Left colon (tissue), 2 donors: ENCODE measurements at places on chromosomes 1 and 21. TPM values are rescaled to one million over a fixed set of nuclear protein-coding genes. Genes with fewer than 3 reads are reported as not detected.
A peak's percentile ranks its signal among the peaks of the same experiment; 100 is the strongest.

DNA sequence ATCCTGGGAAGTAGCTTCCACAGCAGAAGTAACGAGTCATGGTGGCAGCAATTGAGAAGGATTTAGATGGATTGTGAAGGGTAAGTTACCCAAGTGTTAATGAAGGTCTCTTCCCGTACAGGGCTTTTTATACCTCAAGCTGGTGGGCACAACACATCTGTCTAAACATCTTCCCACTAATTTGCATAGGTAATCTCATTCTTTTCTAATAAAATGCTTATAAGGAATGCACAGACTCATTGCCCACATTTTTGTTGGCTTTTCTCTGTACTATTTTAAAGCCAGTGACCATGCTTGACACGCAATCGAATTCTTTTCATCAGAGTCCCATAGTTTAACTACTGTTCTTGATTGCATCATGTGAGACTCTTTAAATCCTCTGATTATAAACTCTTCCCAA, at the start of gene KRTAP7-1:
KRTAP7-1 (minus strand) TSS at position 101 of the 400 bp plus-strand sequence; CDS start at position 40, 61 bp downstream.
- no peak for DNase-seq

DNA sequence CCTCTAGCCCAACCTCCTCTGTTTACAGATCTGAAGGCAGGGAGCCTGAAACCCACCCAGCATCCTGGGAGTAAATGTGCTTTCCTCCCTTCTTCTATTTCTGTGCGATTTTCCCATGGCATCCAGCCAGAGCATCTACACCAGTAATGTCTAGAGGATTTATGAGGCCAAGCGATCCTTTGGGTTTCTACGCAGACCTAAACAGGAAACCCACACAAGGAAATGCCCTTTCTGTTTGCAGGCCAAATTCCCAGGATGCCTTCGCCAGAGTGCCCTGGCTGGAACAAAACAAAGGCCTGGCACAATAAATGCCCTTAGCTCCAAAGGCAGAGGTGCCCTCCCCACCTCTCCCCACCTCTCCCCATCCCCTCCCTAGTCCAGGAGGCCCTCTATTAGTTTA, 110.5 kb upstream of the CDC42BPA start:
- DNase-seq, result peak; percentile 77

GRCh38 chr1:91699339-91699974, 186.5 kb downstream of the TGFBR3 start:
- no peak for DNase-seq

GRCh38 chr1:16615253-16616252, 2.2 kb upstream of the NBPF1 start:
- DNase-seq, result no peak

GRCh38 chr1:152774875-152775274, at the start of gene LCE1F:
Gene LCE1F, plus strand, starts transcription at chr1:152775140. Its CDS starts 1,232 bp downstream, at chr1:152776372.
- no peak for DNase-seq

DNA sequence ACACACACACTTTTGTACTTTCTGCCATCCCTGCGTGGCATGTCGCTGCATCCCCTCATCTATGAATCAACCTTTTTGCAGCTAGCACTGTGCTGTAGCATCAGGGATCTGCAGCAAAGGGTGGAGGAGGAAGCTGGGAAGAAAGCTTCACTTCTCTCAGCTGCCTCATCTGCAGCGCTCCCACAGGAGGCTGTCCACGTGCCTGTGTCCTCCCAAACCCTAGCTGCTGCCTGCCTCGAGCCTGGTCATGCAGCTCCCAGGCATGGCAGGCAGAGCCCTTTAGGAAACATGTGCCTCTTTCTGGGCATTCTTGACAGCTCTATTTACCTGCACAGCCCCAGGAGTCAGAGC, 262.1 kb upstream of the SGIP1 start:
- peak; percentile 71 for DNase-seq

DNA sequence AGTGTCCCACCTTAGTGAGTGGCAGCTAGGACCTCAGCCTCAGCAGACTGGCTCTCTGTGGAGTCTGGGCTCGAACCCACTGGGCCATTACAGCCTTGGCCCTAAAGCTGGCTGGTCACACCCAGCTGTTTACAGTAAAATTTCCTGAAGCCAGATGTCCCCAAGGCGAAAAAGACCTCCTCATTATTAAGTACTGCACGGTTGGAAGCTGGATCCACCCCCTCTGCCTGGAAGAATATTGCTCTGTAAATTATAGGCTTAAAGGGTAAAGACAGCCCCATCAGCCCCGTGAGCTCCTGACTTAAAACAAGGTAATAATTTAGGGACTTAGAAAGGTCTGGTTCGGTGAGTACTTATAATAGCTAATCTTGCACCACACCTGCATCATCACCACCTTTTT, 30.3 kb upstream of the TMEM51 start:
- no peak for DNase-seq

DNA sequence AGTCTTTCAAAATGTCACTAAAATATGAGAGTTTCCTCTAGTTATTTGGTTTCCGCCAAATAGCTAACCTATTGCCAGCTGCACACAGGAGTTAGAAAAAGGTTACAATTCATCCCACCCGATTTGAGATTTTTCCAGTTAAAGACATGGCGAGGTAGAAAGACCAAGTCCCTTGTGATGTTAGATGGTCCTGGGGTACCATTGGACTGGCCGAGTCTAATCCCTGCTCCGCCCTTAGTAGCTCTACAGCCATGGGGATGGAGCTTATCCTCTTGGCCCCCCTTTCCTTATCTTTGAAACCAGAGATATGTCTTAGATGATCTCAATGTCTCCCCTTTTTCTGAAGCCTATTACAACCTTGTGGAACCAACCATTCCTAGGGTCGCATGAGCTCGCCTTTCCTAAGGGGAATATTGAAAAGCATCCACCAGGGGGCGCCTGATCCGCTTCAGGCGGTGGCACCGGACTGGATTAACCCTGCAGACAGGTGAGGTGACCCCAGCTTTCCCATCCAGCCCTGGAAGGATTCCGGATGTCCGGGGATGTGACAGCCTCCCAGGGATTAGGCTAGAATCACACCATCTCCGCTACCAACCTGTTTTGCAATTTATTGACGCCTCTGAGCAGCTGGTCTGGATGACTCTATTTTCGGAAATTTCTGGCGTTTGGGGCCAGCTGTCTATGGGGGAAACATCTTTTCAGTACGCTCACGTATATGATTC, 68.3 kb upstream of the SIM2 start:
- peak; percentile 77 for DNase-seq

- no peak for DNase-seq
Measured at GRCh38 chr1:166470441-166470840, 303.6 kb upstream of the FAM78B start.

GRCh38 chr21:43345746-43346409, 81.1 kb downstream of the SIK1 start:
- no peak for DNase-seq

Gene RHBDL2
- total RNA-seq, result 35.1 TPM

Gene SNAP47
- 18.6 TPM for total RNA-seq

Gene CRYZ
- 8.1 TPM for total RNA-seq

Gene MYBPH
- total RNA-seq, result not detected

Gene GUCA2B
- total RNA-seq, result 414 TPM
